ENCODE measurements at places on chromosomes 7 and 10.
A peak's percentile ranks its signal among the peaks of the same experiment; 100 is the strongest.

GRCh38 chr10:89399956-89400355 is 7.5 kb downstream of the IFIT1 start:
- DNase-seq = no peak

DNA sequence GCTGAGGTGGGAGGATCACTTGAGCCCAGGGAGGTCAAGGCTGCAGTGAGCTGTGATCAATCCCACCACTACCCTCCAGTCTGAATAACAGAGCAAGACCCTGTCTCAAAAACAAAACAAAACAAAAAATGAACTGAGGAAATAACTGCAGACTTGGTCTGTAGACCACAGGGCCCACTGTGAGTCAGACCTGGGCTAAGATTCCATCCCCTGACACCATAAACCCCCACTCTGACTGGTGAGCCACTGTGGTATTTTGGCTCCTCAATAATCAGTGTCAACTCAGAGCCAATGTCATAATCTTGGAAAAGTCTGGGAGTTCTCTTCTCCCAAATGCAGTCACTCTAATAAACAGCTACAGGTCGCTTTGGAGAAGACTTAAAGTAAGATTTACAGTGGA is 24.0 kb upstream of the ERCC6 start:
- DNase-seq = no peak

DNA sequence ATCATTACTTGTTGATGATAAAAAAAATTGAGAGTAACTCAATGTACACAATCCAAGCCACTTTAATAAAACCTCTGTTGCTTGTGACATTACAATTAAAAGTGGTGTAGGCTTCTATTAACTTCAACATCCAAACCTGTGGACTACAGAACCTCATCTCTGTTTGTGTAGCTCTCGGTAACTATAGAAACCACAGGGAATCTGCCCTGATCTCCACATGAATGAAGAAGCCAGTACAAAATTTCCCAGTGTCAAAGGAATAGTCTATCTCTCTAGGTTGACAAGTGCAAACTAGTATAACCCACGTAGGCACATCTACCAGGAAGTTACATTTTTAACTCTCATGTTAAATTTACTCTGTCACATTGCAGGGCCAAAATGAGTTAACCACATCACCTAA is 204.3 kb downstream of the CHCHD3 start:
- DNase-seq = no peak

- peak; percentile 59 for DNase-seq
These were observed at the start of gene RHOBTB1 for GRCh38 chr10:60944058-60944909. Gene RHOBTB1 (minus strand): TSS chr10:60944185. CDS start chr10:60911542, 32,643 bp downstream.

DNA sequence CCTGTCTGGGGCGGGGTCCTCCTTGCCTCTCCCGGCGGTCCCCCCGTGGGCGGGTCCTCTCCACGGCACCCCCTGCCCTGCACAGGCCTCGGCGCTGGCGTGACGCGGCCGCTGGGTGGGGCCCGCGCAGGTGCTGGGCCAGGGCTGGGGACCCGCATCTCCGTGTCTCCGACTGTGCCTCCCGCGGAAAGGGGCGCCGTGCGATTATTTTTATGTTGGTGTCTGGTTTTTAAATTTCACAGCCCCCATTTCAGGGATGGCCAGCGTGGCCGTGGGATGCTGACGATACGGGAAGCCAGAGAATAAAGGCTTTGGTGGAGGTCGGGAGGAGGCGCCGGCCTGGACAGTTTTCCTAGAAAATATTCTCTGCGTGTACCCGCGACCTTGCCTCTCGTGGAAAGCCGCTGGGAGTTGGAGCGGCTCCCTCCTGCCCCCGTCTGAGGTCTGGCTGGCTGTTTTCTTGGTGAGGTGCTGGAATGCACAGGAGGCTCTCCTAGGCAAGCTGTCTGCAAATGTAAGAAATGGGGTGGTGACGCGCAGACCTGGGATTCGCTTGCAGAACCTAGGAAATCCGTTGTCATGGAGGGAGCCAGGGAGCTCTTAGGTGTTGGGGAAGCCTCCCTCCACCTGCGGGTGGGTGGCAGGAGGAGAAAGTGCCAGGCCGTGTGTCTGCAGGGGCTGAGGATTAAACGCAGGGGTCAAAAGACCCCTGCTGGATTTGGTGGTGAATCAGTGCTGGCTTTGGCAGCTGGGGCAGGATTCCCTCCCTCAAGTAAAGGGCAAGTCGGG is 28.7 kb upstream of the JAKMIP3 start:
- DNase-seq = no peak

- no peak for DNase-seq
These were observed 125.6 kb downstream of the FANK1 start for GRCh38 chr10:126021833-126022500.

DNA sequence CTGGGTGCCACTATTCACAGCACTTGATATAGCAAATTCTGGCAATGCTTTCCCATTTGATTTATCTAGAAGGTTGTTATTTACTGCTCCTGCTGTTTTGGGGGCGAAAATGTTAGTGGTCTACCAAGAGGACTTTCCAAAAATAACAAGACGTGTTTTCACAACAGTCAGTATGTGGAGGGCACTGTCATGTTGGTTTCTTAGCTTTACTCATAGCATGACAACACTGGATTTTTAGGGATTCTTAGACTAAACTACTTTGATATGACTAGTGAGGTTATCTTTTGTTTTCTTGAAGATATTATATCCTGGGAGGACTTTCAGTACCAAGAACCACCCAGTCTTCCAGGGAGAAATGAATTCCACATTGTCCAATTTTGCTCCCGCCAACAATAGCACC is 49.4 kb downstream of the NUDCD3 start:
- no peak for DNase-seq

GRCh38 chr10:6493521-6494441 is 86.3 kb downstream of the PRKCQ start:
- DNase-seq = no peak

DNA sequence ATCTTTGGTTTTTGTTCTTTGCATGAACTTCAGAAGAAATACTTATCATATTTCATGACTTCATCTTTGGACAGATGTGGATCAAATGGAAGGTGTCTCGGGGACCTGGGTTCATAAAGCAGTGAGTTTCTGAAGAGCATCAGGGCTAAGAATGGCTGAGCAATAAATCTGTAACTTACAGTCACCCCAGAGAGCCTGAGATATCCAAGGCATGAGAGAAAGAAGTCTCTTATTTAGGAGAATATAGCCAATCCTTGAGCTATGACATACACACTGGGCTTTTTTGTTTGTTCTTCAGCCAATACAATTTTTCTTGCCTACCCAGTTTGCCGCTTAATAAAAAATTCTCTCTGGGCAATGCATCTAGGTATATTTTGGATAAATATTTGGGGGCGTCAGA is 252.6 kb upstream of the INHBA start:
- no peak for DNase-seq

DNA sequence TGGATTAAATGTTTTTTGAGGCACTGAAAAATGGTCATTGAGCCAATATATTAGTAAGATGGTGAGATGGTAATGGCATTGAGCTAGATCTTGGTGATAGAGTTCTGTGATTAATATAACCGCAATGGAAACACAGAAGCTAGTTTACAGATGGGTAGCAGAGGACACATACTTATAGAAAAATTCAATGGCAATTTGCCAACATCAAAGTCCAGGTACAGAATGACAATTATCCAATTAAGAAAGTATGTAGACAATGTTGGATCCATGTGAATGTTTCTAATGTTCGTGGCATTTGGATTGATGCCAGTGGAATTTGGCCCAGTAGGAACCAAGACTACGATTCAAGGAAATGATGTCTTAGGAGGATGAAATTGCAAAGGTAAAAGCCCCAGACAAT is 187.8 kb downstream of the GNAT3 start:
- DNase-seq = peak; percentile 62

DNA sequence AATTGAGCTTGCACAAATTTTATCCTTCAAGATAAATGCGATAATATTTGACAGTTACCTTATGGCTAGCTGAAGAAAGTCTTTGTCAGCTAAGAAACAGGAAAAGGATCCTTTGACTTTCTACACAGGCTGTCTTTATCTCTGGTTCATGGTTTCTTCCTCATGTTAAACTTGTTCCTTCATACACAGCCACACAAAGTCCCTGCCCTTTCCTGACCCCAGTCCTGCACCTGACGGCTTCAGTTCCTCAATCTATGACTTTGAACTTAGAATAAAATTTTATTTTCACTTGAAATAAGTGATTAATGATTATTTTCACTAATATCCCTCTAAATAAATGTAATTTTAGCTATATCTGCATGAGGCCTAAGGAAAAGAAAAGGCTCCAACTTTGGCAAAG is 77.8 kb upstream of the PRSS1 start:
- no peak for DNase-seq

DNA sequence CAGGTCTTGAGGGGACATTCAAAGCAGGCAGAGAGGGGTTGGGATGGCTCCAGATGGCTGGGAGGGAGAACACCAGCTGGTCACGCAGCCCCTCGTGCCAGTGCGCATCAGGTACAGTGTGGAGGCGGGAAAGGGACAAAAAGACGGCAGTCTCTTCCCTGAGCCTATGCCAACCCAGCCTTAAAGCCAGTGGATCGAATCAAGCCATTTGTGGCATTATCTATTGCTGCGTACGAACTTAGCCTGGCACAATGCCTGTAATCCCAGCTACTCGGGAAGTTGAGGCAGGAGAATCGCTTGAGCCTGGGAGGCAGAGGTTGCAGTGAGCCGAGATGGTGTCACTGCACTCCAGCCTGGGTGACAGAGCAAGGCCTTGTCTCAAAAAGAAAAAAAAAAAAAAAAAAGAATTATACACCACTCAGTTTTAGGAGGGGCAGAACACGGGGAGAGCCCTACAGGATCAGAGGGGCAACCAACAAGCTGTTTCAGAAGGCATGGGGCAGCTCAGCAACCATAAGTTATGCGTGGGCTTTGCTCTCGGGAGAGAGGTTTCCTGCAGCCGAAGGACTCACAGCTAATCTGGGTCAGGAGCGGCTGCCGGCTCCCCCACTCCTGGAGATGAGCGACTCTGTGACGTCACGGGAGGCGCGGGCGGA is 356 bp upstream of the NDUFB2 start:
- peak; percentile 88 for DNase-seq

DNA sequence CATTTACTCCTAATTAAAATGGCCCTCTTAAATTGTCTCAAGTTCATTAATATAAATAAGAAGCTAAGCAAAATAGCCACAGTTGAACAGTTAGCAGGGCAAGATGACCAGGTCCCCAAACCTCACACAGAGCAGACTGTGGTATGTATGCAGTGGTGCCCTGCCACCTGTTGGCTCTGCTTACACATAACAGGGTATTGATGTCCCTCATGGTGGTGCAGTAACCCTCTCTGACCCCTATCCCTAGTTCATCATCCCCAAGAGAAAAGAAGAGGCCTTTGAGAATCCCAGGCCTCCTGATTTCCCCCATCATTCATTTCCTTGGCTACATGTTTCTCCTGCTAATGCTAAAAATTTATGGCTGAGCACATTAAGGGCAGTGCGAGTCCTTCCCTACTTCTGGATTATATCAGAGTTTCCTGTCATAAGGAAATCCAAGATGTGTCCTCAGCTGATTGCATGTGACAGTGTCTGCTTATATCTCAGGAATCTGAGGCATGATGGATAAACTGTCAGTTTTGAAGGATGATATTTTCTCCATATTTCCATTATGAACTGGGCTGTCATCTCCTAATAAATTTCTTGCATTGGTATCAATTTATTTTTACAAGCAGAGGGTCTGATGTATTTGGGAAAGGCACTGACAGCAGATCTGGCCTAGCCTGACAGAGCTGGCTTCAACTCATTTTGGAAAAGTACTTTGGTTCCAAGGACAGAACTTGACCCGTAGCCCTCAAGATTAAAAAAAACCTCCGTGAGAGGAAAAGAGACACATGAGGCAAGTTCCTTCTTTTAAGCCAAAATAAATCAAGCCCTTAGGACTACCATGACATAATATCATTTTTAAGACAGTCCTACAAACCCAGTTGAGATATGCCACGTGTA is 880.6 kb downstream of the LRMDA start:
- DNase-seq = no peak

GRCh38 chr10:8058274-8059111 is 4.0 kb downstream of the GATA3 start:
- peak; percentile 18 for DNase-seq

- DNase-seq = no peak
These were observed 372.4 kb downstream of the SFMBT2 start for GRCh38 chr10:7038416-7038815.

GRCh38 chr7:112233048-112233697 is 26.7 kb downstream of the ZNF277 start:
- no peak for DNase-seq

DNA sequence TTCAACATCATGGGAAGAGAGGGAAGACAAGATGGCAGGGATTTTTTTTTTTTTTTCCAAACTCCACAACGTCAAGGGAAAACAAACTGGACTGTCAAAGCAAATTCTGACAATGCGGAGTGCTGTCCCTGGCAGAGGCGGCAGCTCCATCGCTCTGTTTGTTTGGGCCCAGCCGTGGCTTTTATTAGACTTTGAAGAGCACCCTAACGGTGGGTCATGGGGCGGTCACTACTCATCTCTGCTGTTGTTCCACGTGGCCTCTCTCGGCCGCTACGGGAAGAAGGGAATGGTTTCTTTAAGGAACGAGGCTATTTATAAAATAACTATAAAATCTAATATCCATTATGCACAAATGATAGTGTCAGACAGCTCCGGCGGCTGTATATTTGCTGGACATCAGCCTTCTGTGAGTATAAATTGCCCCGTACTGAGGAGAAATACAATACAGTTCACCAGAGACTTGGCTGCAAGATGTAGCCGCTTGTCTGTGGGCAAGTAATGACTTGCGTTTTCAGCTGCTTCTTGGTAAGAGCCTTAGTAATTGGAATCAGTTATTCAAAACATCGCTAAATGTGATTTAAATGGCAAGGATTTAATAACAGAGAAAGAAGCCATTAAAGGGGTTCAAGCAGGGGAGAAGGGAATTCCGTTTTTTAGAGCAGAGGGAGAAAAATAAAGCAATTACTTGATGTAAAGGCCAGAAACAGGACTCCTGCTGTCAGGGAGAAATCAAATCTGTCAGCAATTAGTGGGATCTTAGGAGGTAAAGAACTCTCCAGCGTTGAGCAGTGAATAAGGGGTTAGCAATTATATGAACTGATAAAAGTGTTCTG is 61.7 kb upstream of the RAB11FIP2 start:
- DNase-seq = no peak

DNA sequence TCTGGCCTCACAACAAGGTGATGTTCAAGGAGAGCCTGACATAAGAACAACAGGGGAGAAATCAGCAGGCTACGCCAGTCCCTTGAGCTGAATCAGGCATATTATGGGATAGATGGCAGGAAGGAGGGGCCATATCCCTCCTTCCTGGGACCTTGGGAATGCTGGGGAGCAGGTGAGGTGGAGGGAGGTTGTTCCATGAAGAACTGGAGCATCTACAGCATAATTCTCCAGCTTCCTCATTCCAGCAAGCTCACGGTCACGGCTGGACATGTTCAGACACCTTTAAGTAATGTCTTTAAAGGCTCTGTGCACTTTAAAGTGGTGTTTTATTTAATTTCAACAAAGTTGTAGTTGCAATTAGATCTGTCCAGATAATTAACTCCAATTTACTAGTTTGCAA is 780.5 kb downstream of the TYW1 start:
- no peak for DNase-seq

GRCh38 chr10:47198221-47198620 is 101.8 kb upstream of the GDF10 start:
- DNase-seq = no peak

DNA sequence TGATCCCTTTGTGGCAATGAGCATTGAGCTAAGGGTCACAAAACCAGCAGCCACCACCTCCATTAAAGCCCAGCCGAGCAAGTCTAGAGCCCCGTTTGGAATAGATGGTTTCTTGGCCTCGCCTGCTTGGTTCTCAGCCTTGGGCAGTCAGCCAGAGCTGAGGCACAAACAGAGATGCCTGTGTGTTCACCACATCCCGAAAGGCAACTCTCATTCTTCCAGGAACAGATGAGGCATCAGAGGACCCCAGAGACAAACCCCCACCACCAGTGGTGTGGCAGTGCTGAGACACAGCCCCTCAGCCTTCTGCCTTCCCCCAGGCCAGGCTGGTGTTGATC is 203.3 kb upstream of the ZMIZ1 start:
- DNase-seq = no peak
